Umbilical cord (tissue), 2 donors: ENCODE measurements at places on chromosomes 1 and 21. TPM values are rescaled to one million over a fixed set of nuclear protein-coding genes. Genes with fewer than 3 reads are reported as not detected.
A peak's percentile ranks its signal among the peaks of the same experiment; 100 is the strongest.

GRCh38 chr21:36504067-36505058 is 24.4 kb upstream of the CLDN14 start:
- peak; percentile 48 for DNase-seq

- DNase-seq = no peak
Observed at GRCh38 chr1:241156231-241156965, 200.6 kb downstream of the RGS7 start.

GRCh38 chr1:212545941-212546635 is 62.5 kb upstream of the ATF3 start:
- peak; percentile 47 for DNase-seq

GRCh38 chr1:47578721-47579419 is 141.0 kb downstream of the FOXD2 start:
- DNase-seq = no peak

GRCh38 chr1:214352838-214353237 is 71.9 kb downstream of the SMYD2 start:
- no peak for DNase-seq

DNA sequence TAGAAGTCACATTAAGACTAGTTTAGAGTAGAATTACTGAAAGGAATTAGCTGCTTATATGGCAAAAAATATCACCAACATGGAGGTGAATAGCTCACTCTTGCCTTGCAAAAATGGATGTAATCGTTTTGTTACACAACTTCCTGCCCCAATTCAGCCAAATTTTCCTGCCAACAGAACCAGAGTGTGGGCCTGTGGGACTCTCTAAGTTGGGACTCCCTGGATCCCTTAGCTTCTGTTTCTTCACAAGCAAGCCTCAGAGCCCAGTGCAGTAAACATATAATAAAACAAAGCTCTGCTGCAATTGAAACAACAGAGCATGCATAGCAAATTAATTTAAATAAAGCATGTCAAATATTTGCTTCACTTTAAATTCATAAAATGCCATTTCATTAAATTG is 232.5 kb downstream of the TNR start:
- no peak for DNase-seq

GRCh38 chr1:10250663-10251062 is 40.3 kb downstream of the KIF1B start:
- DNase-seq = no peak

DNA sequence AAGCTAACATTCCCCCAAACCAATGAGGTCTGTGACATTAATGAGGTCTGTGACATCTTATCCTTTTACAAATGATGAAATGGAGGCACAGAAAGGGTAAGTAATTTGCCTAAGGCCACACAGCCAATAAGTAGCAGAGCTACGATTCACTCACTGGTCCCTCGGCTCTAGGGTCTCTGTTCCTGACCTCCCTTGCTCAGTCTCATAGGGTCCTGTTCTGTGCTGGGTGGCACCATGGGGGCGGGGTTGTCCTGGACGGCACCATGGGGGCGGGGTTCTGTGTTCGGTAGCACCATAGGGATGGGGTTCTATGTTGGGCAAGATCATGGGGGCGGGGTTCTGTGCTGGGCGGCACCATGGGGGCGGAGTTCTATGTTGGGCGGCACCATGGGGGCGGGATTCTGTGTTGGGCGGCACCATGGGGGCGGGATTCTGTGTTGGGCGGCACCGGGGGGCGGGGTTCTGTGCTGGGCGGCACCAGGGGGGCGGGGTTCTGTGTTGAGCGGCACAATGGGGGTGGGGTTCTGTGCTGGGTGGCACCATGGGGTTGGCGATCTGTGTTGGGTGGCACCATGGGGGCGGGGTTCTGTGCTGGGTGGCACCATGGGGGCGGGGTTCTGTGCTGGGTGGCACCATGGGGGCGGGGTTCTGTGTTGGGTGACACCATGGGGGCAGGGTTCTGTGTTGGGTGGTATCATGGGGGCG is 55.6 kb downstream of the CLSTN1 start:
- no peak for DNase-seq

DNA sequence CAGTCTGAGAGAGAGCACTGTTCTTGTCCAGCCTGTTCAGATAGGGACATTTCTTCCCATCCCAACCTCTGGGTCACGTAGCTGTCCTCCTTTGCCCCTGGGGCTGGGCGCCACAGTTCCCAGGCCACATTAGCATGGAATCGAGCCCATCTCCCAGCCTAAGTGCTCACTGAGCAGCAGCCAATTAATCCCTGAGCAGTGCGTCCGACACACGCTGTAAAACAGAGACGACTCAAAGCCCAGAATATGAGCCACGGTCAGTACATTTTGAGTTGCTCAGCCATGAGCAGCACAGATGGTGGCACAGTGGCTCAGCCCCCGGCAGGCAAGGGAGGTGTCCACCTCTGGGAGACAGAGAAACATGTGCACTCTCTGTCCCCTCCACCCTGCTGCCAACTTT is 267.4 kb downstream of the NPHP4 start:
- DNase-seq = no peak

- DNase-seq = no peak
Observed at GRCh38 chr21:31537872-31538576, 121.5 kb upstream of the SOD1 start.

GRCh38 chr1:207812778-207813511 is 61.1 kb downstream of the CD46 start:
- DNase-seq = no peak

DNA sequence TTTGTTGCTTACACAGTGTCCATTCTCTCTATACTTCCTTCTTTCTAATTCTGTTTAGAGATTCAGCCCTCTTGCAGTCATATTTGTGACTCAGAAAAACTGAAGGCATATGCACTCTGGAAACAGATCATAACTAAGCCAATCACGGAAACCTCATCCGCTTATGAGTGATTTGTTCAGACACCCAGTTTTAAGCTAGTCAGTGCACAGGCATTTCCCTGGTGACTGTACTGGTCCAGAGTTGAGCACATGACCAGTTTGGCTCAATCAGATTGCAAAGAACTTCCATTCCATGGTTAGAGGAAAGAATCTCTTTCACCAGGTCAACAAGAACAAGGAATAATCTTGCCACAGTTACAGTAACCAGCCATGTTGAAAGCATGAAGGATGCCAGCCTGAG is 69.2 kb upstream of the SGIP1 start:
- peak; percentile 44 for DNase-seq

GRCh38 chr1:45353685-45354084 is 13.4 kb upstream of the MUTYH start:
- no peak for DNase-seq

GRCh38 chr1:10242135-10242534 is 31.8 kb downstream of the KIF1B start:
- DNase-seq = no peak

DNA sequence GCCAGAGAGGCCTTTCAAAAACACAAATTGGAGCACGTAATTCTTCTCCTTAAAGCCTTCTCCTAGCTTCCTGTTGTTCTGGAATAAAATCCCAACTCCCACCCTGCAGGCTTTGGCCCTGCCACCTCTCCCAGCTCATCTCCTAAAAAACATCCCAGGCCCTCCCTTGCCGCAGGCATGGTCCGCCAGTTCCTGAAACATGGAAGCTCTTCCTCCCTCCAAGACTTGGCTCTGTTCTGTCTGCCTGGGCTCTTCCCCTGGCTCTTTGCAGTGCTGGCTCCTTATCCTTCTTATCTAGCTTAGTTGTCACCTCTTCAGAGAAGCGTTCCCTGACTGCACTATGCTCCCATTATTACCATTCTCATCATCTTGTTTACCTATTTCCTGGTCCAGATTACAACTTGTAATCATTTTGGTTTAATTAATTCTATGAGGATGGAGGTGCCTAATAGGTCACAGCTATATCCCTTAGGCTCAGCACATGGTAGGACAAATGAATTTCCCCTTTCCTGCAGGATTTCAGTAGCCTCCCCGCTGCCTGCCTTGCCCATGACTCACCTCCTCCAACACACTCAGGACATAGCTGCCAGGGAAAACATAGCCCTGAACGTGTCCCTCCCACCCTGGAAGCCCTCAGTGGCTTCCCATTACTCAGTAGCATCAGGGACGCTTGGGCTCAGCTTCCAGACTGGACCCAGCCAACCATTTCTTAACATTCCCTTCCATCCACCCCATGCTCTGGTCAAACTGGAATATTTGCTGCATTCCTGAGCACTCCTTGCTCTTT is 15.7 kb upstream of the IGSF21 start:
- no peak for DNase-seq

GRCh38 chr1:247357781-247358211 is 26.1 kb upstream of the ZNF496 start:
- DNase-seq = peak; percentile 74

DNA sequence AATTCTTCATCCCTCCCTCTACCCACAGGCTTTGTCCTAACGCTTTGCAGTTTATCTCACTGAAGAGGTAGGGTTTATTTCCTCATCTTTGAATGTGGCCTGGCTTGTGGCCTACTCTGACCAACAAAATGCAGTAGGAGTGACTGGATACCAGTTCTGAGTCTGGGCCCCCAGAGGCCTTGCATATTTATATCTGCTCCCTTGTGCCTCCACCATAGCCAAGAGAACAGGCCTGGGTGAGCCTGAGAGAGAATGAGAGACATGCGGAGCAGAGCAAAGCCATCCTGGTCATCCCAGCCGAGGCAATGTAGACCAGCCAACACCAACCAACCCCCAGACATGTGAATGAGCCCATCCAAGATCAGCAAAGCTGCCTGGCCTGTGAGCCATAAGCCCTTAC is 30.3 kb downstream of the SMIM12 start:
- no peak for DNase-seq

- no peak for DNase-seq
Observed at GRCh38 chr1:159827549-159827948, 876 bp downstream of the SLAMF8 start.

DNA sequence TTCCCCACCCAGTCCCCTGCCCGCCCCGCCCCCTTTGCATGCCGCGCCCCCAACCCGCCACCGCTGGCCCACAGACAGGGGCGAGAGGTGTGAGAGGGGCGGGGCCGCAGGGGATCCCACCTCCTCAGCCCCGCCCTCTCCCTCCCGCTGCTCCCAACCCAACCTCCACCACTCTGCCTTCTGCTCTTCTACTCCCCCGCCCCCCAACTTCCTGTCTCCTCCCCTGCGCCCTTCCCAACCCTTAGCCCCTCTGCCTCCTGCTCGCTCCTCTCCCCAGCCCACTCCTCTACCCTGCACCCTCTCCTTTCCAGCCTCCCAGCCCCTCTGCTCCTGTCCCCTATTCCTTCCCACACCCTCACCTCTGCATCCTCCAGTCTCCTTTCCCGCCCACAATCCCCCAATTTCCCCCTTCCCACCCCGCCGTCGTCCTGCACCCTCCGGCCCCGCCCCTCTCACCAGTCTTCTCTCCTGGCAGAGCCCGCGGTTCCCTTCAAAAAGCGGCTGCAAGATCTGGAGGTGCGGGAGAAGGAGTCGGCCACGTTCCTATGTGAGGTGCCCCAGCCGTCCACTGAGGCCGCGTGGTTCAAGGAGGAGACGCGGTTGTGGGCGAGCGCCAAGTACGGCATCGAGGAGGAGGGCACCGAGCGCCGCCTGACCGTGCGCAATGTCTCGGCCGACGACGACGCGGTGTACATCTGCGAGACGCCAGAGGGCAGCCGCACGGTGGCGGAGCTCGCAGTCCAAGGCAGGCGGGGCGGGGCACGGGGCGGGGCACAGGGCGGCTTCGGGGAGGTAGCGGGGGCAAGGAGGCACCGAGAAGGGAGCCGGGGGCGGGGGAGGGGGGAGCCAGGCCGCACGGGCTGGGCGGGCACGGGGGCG is 5.4 kb downstream of the OBSCN start:
- peak; percentile 82 for DNase-seq

GRCh38 chr1:32639489-32640075 is 10.8 kb downstream of the ZBTB8OS start:
- no peak for DNase-seq

GRCh38 chr1:246074421-246074820 is 432.7 kb downstream of the SMYD3 start:
- DNase-seq = no peak

Gene FOXD2
- total RNA-seq = 0.24 TPM

Gene VASH2
- total RNA-seq = 4.1 TPM

Gene PTGER3
- total RNA-seq = 15.6 TPM

Gene TEX50
- total RNA-seq = not detected

Gene GPR161
- 20.0 TPM for total RNA-seq

Gene IL6R
- total RNA-seq = 14.7 TPM

Gene DNAJC6
- total RNA-seq = 4.1 TPM

Gene BMP8B
- 0.48 TPM for total RNA-seq

Gene NUAK2
- total RNA-seq = 1.2 TPM

Gene CELA2B
- total RNA-seq = not detected

Gene SLC2A5
- 14.2 TPM for total RNA-seq

Gene TMEM61
- 12.0 TPM for total RNA-seq

Gene TUFT1
- total RNA-seq = 25.5 TPM
